Hippocampal formation (tissue), 2 donors: ENCODE measurements at places on chromosomes 5 and 9.

- no peak for DNase-seq
These were observed 8.3 kb downstream of the FABP6 start for GRCh38 chr5:160237571-160238093.

GRCh38 chr9:121499427-121500164 is at the start of gene GGTA1:
Gene GGTA1 (minus strand): TSS chr9:121499844. CDS start chr9:121467922, 31,922 bp downstream.
- DNase-seq, result no peak

DNA sequence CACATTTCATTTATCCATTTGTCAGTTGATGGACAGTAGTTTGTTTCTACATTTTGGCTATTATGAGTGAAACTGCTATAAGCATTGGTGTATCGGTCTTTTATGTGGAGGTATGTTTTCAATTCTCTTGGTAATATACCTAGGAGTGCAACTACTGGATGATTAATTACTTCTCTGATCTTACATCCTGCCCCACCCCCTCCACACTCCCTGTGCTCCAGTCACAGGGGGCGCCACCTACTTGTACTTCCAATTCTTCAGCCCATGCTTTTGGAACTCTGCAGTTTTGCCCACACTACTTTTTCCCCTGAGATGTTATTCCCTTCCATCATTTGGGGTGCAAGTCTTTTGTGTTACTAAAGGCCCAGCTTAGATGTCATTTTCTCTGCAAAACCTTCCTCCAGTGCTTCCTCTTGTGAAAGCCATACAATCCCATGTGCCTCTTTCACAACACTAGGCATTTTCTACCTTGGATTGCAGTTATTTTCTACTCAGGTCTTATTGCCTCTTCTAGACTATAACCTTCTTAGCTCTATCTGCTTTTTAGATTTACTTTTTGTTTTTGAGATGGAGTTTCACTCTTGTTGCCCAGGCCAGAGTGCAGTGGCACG is 42.1 kb downstream of the SEC61B start:
- no peak for DNase-seq

- DNase-seq, result no peak
These were observed 83.4 kb upstream of the CTSL start for GRCh38 chr9:87642330-87643106.

DNA sequence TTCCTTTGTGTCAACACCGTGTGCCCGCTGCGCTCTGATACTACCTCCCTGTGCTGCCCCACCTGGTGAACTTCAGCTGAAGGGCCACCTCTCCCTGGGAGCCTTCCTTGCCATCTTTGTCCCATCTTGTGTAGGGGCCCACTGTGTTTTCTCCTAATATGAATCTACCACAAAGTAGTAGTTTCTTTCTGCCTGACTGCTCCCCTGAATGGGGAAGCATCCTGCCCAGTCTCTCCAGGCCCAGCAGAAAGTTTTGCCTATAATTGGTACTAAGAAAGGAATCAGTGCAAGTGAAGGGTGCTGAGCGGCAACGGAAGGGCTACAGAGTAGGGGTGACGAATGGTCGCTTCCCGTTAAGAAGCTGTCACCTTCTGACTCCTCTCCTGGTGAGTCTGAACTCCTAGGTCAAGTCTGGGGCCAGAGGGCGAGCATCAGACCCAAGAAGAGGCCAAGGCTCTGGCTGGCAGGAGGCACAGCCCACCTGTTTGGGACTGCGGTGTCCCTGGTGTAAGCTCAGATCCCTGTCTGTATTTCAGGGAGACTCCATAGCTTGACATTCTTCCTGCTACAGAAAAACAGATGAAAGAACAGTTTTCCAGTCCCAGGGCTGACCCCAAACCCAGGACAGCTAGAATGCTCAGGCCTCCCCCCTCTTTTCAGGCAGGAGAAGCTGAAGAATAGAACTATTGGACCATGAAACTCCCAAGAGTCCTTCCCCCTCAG is 24.1 kb downstream of the WWC1 start:
- no peak for DNase-seq
